Endothelial cell (in vitro differentiated cells): ENCODE measurements at places on chromosomes 5 and 9.

DNA sequence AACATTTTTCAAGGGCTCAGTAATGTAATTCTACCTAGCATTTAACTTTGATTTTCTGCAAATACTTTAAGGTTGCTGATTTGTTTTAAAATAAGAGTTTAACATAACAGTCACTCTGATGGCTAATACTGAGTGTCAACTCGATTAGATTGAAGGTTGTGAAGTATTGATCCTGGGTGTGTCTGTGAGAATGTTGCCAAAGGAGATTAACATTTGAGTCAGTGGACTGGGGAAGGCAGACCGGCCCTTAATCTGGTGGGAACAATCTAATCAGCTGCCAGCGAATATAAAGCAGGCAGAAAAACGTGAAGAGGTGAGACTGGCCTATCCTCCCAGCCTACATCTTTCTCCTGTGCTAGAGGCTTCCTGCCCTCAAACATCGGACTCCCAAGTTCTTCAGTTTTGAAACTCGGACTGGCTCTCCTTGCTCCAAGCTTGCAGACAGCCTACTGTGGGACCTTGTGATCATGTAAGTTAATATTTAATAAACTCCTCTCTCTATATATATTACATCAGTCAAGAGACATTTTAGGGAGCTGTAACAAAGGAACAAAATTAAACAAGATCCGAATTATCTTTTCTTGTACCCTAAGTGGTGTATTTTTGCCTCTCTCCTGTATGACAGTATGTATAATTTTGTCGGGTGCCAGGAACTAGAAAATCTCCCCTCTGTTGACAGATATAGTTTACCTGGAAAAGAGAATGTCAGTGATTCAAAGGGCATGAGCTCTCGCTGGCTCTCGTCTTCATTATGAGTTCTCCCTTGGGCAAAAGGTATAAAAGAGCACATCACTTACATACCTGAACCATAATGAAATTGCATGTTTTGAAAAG lies 576.1 kb downstream of the LRRC70 start:
- DNase-seq = no peak

- DNase-seq = no peak
These were observed 295.7 kb downstream of the DNAH5 start for GRCh38 chr5:13648822-13649221.

- no peak for DNase-seq
These were observed 11.8 kb upstream of the HEXB start for GRCh38 chr5:74673011-74673790.

DNA sequence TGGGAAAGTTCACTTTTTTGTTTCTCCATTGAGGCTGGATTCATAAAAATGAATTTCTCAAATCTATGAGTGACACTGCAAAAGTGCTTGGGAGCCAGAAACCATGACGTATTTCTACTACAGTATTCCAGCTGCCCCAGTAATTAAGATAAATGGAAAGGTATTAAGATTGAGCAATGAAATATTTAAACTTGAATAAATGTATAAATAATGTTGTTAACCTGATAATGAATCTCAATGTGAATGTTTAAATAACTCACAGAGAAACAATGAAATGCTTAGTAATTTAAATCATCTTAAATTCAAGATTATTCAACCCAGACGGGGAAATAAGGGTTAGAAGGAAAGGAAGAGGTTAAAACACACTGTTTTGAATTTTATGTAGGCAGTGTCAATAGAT lies 11.2 kb upstream of the SRP19 start:
- no peak for DNase-seq

DNA sequence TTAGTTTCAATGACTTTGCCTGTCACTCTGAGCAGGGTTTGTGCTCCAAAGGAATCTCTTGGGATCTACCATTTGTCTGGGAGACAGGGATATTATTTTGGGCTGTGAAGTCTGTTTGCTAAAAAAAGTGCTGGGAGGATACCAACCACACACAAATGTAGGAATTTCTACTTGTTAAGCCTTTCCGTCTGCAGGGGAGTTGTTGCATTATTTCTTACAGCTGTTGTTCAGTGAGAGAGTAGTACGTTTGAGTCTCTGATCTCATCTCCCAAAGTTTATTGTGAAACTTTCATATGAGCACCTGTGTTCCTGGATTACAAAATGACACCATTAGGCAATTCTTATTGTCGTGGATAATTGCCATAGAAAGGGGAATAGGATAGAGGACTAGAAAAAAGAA lies 78.3 kb upstream of the SEMA6A start:
- no peak for DNase-seq

DNA sequence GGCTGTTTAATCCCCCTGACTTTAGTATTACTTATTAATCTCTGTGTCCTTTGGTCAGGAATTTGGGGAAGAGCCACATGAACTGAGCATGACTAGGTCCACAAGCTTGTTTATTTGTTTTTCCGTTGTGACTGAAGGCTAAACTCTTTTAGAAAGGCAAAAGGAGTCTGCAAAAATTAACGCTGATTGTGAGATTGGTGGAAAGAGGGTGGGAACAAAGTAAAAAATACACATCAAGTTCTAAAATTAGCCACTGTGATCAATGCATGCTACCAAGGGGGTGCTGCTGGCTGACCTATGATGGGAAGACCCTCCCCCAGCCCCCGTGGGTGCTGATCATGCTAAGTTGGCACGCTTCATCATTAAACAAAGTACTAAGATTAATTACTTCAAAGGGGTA lies 356.8 kb downstream of the ADGRV1 start:
- DNase-seq = no peak

GRCh38 chr5:2913281-2913680 lies 161.8 kb upstream of the IRX2 start:
- no peak for DNase-seq
